GM13977 (cell line): ENCODE measurements at places on chromosomes 1 and 21.

DNA sequence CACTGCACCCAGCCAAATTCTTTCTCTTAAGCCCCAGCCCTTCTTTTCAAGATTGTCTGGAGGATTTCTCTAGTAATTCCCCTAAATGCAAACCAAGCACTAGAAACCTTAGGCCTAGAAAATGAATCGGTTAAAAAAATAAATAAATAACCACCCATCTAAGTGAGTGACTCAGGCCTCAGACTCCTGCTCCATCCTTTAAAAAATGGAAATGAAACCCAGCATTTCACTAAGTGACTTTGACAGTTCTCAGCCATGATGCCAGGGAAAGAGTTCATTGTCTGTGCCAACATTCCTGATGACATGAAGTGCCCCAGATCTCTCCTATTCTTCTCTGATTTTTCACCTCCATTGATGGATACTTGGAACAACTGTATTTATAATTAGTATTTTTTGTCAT, 415.2 kb upstream of the DAB1 start:
- no peak for DNase-seq

- DNase-seq: peak; percentile 72
Observed at GRCh38 chr1:228166170-228166936, 749 bp downstream of the IBA57 start.

GRCh38 chr1:159250638-159251216, 46.1 kb downstream of the ACKR1 start:
- no peak for DNase-seq

- no peak for DNase-seq
Observed at GRCh38 chr1:30473922-30474817, 249.2 kb downstream of the MATN1 start.

- DNase-seq: no peak
Observed at GRCh38 chr1:171152549-171152948, 32.6 kb upstream of the FMO2 start.

DNA sequence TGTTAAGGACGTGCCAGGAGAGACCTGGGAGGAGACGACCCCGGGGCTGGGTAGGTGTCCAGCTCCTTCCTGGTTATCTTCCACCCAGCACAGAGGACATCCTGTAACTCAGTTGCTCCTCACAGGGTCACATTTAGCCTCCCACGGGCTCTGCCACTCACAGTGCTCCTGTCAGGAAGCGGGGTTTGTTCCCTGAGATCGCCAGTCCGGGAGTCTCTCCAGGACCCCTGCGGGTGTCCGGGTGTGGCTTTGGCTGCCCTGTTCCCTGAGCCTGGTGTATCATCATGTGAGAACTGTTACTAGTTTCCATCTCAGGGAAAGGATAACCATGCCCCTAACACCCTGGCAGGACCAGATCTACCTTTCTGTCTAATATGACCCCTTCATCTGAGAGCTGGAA, 158.2 kb upstream of the RUNX1 start:
- no peak for DNase-seq

DNA sequence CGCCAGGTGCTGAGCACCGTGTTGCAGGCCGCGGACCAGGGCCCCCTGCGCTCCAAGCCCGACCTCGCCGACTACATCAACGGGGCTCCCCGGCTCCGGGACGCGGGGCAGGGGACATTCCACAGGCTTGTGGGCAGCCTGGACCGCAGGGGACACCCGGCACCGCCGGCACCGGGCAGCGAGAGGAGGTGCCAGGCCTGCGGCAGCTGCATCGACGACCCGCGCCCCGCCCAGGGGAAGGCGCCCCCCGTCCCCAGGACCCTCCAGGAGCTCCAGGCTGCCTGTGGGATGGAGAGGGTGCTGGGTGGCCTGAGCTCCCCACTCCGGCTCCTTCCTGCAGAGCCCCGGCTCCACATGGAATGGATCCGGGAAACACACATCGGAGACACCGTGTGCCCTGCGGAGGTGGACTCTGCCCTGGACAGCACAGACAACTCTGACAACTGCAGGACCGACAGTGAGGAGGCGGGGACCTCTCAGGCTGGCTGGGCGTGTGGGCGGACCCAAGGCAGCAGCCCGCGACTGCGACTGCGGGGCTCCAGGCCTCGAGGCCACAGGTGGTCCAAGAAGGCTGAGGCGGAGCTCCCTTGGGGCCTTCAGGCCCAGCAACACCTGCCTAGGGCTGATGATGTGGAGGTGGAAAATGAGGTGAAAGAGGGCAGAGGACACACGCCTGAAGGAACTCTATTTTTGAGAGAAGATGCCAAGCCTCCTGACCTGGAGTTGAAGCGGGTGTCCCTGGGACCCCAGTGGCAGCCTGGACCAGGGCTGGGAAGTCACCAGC, 22.8 kb downstream of the KIAA1614 start:
- DNase-seq: peak; percentile 80

DNA sequence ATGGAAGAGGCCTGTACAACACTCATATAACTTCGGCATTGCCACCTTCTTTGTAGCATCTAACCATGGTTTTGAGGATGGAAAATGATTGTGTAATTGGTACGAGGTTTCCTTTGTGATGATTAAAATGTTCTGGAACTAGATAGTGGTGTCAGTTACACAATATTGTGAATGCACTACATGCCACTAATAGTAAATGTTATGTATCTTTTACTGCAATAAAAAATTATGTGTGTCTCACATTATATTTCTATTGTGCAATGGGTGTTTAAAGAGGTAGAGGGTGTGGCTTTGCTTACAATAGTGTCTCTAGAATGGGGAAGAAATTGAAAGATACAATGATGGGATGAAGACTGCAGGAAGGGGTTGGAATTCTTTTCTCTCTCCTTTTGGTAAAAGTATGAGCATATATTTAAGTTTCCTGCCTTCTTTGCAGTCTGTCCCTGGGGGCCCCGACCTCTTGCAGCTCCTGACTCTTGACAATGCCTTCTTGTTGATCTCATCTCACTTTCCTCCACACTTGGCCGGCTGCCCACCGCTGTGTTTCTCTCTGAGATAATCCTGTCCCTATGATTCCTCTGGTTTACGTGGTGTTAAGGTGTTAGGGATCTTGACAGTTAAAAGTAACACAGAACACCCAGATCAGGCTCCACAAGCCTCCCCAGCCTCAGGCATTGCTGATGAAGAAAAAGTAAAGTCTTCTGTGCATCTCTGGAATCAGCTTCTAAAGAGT, 39.3 kb downstream of the MTARC1 start:
- DNase-seq: no peak

GRCh38 chr21:41906770-41907169, 27.6 kb upstream of the PRDM15 start:
- no peak for DNase-seq

- DNase-seq: no peak
Observed at GRCh38 chr1:105368446-105368845, 1618.7 kb downstream of the AMY1C start.

- DNase-seq: no peak
Observed at GRCh38 chr1:100795646-100795985, 76.1 kb downstream of the VCAM1 start.

DNA sequence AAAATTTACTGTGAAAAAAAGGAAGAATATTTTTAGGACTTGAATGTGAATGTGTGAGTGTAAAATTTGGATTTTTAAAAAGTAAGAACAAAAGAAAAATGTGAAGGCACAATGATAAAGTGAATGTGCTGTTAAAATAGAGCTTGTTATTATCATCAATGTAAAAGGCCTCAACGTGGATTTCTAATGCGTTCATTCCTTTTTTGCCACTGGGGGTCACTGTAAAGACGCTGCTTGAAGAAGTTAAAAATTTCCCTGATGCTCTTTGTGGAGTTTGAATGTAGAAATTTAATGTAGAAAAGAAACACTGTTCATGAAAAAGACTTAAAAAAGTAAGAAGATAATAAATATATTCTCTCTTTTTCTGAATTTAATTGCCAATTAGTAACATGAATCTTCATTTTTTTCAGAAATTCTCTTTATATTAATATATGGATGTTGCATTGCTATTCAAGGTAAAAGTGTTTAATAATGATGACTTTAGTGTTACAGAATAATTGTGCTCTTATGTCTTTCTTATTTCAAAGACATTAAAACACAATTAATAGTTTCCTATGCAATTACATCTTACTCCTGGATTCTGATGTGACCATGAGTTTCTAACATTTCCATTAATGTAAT, 161.5 kb downstream of the DNM3 start:
- no peak for DNase-seq

DNA sequence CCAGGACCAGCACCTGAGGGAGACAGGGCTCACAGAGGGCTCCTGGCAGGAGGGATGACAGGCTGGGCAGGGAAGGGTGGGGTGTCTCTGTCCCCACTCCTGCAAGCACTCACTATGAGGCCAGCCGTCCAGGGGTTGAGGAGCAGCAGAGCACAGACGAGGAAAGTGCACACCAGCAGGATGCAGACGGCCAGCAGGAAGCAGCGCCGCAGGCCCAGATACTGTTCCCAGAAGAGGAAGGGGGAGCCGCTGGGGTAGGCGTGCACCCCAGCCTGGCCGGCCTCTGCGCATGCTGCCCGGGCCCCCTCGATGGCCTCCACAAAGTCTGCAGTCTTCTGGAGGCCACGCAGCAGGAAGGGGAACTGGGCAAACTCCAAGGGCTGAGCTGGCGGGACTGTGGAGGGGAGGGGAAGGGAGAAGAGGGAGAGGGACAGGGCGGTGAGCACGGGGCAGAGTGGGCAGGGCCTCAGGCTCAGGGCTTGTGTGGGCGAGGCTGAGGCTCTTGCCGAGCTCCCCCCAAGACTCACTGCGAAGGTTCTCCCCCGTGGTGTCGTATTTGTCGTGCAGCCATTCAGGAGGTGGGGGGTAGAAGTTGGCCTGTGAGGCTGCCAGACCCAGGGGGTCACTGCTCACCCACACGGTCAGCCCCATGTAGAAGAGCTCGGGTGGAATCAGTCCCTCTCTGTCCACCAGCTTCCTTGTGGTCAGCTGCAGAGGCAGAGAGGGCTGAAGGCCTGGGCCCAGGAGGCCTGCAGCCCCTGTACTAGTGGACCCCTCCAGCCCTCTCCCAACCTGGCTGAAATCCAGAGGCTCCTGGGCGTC, 16.5 kb downstream of the PTCH2 start:
- DNase-seq: no peak

DNA sequence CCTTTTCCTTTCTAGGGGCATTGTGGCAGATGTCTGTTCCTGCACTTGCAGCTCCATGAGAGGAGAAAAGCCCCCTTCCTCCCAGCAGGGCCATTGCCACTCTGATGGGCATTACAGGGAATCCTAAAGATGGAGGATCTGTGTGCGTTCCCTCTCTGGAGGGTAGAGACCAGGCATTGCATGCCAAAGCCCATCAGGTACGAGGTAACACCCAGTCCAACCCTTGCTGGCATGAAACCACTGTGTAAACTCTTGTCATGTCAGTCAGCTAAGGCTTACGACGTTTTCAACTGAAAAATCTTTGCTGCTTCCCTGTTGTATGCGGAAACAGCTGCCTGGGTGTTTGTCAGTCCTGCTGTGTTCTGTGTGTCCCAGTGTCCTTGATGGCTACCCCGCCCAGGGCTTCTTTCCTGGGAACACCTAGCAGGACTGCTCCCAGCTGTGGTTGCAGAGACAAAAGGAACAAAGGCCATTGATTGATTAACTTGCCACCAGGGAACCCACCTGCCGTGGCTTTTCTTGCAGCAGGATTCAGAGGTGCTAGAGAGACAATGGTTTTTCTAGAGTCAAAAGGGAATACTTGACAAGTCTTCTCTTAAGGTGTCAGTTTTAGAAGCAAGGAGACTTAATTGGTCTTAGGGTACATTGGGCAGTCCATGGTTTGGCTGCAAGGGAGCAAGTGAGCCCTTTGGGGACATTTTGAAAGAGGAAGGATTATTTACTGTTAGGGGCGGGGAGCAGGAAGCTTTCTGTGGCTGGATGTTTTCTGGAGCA, 24.6 kb downstream of the B3GALT5 start:
- DNase-seq: no peak

DNA sequence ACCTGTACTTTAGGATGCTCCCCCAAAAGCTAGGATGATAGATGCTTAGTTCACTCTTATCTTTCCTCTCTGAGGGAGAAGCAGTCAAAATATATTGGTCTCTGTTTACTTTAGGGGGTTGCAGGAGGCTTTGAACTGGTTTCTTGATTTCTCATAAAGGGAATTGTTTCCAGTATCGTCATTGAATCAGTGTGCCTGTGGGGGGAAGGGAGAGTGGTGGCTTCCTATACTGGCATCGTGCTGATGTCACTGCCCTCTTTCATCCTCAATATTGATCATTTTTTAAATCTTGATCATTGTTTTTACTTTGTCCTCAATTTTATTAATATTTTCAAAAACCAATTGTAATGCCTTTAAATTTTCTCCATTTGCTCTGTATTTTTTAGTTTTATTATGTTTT, 40.2 kb upstream of the CFHR3 start:
- no peak for DNase-seq

GRCh38 chr1:19054216-19054615, 97.7 kb upstream of the IFFO2 start:
- no peak for DNase-seq

DNA sequence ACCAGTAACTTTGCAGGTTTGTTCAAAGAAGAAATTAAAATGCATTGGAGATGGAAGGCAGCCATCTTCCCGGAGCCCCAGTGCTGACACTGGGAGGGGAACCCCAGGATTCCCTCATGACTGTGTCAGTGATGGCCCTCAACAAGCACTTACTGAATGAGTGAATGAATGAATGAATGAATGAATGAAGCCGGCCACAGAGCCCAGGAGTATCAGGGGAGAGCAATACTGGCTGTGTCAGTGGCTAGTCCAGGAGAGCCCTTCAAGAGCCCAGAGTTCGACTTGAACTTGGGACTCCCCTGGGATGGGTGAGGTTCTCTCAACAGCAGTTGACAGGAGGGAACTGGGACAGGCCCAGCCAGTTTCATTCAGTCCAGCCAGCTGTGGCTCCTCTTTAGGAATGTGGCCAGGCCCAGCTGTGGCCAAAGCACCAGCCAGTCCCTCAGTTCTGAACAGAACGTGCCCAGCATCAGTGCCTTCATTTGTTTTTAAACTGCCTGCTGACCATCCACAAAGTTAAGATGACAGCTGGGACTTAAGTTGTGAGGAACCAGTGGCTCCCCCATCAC, 9.2 kb upstream of the ERG start:
- no peak for DNase-seq
